Amygdala (tissue), 56 donors: ENCODE measurements at places on chromosomes 2 and 18.

DNA sequence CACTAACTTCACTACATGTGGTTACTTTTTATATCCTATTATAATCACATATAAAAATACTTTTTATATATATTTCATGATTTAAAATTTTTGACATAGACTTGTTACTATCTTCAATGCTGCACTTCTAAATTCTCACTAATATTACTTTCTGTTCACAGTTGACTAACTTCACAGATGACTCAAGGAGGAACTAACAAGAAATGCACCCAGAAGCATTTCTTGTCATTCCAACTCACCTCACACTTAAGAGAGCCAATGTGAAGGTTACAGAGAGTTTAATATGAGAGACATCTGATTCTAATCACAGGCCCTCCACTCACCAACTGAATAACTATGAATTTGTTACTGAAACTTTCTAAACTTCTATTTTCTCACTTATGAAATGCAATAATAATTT lies 399.8 kb upstream of the SLC8A1 start:
- DNase-seq = no peak

GRCh38 chr18:48767090-48767690 lies 183.6 kb downstream of the SMAD7 start:
- DNase-seq = no peak

DNA sequence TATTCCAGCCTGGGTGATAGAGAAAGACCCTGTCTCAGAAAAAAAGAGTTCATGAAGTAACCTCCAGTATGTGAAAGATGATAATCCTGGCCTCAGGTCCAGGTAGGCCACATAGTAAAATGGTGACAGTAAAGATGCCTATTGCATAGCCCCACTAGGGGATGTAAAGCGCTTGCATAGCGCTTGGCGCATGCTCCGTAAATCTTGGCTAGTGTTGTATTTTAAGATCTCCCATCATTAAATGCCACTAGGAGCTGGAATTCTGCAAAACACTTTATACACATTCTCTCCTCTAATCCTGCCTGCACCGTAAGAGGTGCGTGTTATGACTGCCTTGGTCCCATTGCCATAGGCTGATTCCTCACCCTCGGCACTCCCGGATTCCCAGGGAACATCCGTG lies 153.6 kb downstream of the TFCP2L1 start:
- no peak for DNase-seq

- DNase-seq = no peak
Measured at GRCh38 chr2:206190689-206191088, 31.0 kb downstream of the EEF1B2 start.

DNA sequence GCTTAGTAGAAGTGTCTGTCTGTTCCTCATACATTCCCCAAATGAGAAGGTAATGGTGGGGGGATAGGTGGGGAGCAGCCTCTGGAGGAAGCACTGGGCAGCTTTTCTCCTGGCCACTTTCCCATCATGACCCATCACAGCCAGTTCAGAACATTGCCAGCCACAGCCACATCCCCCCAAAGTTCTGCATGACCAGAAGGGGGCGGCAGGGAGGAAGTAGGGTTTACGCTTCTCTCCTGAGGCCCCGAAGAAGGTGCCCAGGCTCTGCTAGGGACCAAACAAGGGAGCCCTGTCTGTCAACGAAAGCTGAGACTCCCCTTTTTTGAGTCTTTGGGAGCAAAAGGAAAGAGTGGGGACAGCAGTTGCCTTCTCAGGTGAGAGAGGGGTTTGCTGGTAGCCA lies 7.7 kb downstream of the IGFBP5 start:
- DNase-seq = no peak

GRCh38 chr2:23624915-23625314 lies 239.9 kb downstream of the KLHL29 start:
- no peak for DNase-seq

- DNase-seq = no peak
Measured at GRCh38 chr2:173943738-173944137, 21.4 kb downstream of the SP3 start.

DNA sequence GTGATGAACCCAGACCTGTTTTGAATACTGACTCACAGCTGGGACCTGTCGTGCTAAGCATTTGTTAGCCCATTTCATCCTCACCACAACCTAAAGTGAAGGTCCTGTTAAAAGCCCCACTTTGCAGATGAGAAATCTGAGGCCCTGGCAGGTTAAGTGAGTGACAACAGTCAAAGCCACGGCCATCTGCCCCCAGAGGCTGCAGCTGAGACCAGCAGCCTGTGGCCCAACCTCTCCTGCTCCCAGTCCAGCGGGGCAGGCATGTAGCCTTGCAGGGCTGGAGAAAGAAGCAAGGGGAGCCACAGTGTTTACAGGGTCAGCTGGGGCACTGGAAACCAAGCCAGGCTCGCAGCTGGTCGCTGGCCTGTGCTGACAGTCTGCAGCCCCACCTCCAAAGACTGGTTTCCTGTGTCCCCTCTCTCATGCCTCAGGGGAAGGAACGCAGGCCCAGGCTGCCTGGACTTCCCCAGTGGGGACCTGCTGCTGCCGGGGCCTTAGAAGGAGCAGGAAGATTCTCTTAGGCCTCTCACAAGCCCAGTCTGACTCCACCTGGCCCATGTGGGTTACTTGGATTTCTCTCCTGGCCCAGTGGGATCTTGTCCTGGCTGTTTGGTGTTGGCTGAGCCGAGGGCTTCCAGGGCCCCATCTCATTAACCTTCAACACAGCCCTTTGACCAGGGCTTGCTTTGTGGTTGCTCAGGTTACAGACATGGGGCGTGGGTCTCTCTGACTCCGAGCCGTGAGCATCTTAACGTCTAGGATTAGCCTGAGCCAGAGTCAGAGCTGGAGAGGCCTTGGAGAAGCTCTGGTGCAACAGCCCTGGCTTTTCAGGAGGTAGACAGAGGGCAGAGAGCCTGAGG lies 1.7 kb downstream of the INPP5D start:
- no peak for DNase-seq

- no peak for DNase-seq
Measured at GRCh38 chr2:164843346-164843911, 1.8 kb upstream of the COBLL1 start.

DNA sequence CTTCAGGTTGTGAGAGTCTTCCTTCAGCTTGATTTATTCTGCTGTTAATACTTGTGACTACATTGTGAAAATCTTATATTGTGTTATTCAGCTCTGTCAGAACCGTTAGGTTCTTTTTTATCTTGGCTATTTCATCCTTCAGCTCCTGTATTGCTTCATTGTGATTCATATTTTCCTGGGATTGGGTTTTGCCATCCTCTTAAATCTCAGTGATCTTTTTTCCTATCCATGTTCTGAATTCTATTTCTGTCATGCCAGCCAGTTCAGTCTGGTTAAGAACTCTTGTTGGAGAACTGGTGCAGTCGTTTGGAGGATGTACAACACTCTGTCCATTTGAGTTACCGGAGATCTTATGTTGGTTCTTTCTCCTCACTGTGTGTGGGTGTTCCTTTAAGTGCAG lies 19.1 kb downstream of the MSTN start:
- no peak for DNase-seq

GRCh38 chr2:130389783-130390182 lies 33.9 kb downstream of the PTPN18 start:
- DNase-seq = no peak

DNA sequence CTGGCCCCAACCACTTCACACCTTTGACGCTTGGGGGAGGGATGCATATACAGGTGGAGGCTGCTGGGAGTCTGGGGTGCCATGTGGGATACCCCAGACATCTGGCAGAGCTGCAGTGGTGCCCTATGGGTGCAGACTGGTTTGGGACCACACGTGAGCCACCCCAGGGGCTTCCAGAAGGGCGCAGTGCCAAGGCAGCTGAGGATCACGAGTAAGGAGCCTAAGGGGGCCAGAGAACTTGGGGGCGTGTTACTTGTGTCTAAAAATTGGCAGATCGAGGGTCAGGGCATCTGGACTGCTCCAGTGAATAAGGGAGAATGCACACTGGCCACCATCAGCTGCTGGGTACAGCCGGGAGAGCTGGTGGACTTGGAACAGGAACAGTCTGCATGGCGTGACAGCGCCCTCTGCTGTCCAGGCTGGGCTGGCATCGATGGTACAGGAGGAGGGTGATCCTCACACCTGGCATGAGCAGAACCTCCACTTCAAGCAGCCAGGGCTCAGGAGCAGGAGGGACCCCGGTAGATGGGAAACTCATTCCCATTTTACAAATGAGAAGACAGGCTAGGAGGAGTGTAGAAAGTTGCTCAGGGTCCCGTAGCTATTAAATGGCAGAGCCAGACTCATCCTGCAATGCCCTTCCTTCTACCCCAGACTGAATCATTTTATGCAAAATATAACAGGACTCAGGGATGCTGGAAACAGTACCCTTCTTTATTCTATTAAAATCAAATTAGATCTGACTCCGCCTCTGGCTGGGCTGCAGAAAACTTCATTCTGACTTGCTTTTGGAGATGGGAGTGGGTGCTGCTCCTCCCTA lies 60.4 kb downstream of the ATOH8 start:
- DNase-seq = peak; percentile 82

- DNase-seq = no peak
Measured at GRCh38 chr2:173990245-173990644, 25.1 kb upstream of the SP3 start.

GRCh38 chr18:3596637-3597384 lies 146.8 kb downstream of the TGIF1 start:
- no peak for DNase-seq

DNA sequence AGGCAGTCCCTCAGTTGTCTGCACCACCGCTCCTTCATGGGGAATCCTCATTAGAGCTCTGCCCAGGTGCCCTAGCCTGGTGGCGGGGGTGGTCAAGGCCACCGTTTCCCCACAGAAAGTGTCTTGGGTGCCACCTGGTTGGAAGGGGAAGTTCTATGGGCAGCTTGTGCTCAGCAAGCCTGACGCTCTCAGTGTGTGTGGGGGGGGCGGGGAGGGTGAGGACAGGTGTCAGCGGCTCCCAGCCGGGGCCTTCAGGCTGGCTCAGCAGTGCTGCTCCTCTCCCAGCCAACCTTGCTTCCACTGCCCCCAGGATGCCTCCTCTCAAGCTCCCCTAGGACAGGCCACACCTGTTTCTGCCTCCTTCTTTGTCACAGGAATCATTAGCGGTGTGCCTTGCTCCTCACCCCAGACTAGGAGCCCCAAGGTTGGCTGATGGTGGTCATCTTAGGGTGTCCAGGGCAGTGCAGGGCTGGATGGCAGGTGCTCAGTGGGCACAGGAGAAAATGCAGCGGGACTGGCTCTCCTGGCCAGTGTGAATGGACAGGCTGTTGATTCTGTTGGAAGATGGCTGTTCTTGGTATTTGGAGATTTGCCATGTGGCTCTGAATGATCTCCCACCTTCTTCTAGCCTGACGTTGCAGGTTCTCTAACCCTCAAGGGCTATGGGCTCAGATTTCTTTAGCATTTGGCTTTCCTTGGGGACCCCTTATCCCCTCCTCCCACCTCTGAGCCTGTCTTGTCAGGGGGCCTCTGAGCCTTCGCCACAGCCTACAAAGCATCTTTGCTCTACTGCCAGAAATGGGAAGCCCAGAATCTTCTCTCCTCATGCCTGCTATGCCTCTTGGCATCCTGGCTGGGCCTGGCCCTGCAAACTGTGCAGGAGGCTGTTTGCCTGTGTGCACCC lies 185.8 kb upstream of the HS6ST1 start:
- DNase-seq = no peak

DNA sequence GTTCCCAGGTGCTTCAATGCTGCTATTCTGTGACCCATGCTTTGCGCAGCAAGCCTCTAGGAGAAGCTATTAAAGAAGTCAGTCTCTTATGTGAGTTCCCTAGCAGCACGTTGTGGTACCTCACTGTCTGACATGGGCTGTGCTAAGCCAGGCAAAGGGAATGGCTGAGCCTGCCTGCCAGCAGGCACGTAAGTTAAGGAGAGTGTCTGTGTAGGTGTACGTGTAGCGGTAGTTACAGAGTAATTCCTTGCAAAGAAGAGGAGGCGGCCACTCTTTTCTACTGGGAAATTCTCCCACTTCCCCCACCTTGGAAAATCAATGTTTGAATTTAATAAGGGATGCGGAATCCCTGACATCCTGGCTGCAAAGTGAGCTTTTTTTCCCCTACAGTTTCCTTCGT lies 123.5 kb upstream of the LYPD1 start:
- no peak for DNase-seq

GRCh38 chr18:44782617-44783016 lies 101.9 kb downstream of the SETBP1 start:
- DNase-seq = no peak

GRCh38 chr2:45220227-45220626 lies 211.0 kb upstream of the SIX2 start:
- no peak for DNase-seq

GRCh38 chr2:177721818-177722567 lies 329.4 kb downstream of the AGPS start:
- no peak for DNase-seq

DNA sequence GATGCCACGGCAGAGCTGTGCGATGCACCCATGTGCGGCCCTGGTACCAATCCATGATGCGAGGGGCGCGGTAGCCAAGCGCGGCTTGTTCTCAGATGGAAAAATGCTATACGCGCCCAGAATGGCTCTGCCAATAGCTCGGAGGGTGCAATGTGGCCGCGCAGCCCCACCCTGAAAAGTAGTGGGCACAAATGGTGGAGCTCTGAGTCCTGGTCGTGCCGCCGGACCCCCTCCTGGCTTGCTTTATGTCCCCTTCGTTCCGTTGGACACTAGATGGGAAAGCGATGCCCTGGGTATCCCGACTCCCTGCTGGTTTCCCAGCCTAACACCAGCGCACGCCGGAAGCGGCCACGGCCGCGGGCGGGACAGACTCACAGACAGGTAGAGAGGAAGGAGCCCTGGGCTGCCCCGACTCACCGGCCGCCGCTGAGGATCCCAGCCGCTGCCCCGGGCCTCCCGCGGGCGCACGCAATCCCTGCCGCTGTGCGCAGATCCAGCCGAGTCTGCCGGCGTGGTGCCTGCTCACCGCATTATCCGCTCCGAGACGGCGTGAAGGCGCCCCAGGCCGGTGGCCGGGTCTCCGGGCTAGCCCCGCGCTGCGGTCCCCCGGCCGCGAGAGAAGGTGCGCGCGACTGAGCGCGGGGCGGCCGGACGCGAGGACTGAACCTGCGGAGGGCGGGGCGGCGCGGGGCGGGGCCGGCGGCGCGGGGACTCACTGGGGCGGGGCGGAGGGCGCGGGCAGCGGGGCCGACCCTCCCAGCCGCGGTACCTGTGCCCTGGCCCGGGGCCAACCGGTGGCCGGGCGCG lies at the start of gene CDC42EP3:
TSS of gene CDC42EP3 (minus strand) at position 634 of the 807 bp plus-strand sequence. CDS start 25,055 bp downstream, outside the sequence.
- no peak for DNase-seq
